ENCODE measurements at places on chromosomes 3 and 15.

DNA sequence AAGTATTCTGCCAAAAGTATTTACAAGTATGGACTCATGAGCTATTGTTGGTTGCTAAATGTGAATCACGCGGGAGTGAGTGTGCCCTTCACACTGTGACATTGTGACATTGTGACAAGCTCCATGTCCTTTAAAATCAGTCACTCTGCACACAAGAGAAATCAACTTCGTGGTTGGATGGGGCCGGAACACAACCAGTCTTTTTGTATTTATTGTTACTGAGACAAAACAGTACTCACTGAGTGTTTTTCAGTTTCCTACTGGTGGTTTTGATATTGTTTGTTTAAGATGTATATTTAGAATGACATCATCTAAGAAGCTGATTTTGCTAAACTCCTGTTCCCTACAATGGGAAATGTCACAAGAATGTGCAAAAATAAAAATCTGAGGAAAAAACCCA is 30.3 kb downstream of the SYNM start:
- no peak for DNase-seq

DNA sequence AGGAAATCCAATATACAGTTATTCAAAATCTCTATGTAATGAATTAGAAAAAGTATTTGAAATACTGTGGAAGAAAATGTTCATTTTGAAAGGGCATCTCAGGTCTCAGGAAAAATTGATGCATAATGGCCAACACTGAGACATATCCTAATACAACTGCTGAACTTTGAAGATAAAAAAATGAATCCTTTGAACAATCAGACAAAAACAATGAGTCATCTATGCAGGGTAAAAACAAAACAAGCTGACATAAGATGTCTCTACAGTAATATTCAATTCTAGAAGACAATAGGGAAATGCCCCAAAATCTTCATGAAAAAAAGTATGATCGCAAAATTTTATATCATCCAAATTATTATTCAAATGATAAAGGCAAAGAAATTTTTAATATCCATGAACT is 34.0 kb upstream of the ZNF280D start:
- no peak for DNase-seq

DNA sequence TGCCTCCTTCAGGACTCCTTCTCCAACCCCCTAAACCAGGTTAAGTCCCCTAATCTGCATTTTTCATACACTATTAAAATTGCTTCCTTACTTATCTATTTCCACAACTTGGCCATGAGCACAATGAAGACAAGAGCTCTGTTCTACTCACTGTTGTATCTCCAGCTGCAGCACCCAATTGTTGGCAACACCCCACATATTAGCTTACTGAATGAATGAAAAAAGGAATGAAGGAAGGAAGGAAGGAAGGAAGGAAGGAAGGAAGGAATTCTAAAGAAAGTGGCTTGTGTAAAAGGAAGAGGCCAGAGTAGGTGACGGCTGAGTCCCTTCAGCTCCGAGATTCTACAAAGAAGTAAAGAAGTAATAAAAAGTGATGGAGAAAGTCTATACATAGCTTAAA is 444.7 kb downstream of the ERC2 start:
- no peak for DNase-seq

- DNase-seq: peak; percentile 72
Measured at GRCh38 chr15:59689626-59690236, 611 bp upstream of the BNIP2 start.

DNA sequence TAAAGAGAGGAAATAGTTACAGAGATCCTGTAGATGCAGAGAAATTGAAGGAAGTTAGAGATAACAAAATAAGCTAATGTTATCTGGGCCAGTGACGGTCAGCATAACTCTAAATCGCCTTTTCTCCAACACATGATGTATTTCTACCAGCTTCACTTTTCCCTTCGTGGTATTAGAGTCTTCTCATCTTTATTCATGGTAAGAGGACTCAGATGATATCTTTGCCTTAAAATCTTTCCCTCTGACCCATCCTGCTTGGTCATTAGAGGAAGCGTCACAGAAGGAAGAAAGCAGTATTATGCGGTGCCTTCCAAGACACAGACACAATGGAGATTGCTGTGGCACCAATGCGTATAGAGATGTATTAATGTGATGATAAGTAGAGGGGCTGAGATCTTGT is 320.7 kb upstream of the GOLIM4 start:
- DNase-seq: no peak

DNA sequence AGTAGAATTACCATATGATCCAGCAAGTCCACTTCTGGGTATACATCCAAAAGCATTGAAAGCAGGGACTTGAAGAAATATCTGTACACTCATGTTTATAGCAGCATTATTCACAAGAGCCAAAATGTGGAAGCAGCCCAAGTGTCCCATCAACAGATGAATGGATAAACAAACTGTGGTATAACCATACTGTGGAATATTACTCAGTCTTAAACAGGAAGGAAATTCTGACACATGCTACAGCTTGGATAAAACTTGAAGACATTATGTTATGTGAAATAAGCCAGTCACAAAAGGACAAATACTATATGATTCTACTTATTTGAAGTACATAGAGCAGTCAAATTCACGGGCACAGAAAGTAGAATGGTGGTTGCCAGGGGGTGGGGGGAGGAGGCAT is 91.2 kb downstream of the HMG20A start:
- DNase-seq: no peak

DNA sequence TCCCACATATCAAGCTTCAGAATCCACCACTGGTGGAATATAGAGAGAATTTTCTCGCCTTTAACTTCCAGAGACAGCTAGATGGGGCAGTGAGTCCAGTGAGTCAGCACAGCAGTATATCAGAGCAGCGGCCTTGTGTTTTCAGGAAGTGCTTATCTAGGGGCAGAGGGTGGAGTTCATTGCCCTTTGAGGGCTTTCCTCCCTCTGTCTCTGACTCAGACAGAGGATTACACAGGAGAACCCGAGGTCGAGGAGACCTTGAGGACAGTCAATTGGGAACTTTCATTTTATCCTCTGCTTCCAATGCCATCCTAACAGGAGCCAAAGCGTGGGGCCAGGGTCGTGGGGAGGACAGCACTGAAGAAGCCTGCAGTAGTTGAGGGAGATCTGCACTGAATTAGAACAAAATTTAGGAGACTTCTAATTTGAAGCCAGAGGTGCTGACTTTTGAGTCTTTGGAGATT is 109.6 kb upstream of the UMPS start:
- DNase-seq: no peak

- no peak for DNase-seq
Measured at GRCh38 chr3:3851621-3852323, 52.5 kb downstream of the LRRN1 start.

- no peak for DNase-seq
Measured at GRCh38 chr3:24263069-24263668, 231.5 kb downstream of the THRB start.

DNA sequence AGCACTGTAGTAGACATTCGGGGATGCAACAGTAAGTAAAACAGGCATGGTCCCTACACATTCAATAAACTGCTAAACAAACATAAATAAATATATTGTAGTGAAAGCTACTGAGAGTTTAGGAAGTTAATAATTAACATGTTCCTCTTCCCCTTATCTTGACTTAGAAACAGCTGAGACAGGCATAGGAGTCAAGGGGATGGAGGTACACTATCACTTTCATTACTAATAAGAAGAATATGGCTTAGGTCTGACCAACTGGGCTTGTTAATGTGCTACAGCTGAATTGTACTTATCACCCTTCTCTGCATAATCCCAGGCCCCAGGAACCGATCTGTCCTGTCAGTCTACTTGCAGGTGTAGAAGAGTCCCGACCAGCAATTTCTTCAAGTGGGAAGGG is 116.3 kb upstream of the DAZL start:
- no peak for DNase-seq

GRCh38 chr3:155252021-155252420 is 41.5 kb downstream of the STRIT1 start:
- DNase-seq: no peak

DNA sequence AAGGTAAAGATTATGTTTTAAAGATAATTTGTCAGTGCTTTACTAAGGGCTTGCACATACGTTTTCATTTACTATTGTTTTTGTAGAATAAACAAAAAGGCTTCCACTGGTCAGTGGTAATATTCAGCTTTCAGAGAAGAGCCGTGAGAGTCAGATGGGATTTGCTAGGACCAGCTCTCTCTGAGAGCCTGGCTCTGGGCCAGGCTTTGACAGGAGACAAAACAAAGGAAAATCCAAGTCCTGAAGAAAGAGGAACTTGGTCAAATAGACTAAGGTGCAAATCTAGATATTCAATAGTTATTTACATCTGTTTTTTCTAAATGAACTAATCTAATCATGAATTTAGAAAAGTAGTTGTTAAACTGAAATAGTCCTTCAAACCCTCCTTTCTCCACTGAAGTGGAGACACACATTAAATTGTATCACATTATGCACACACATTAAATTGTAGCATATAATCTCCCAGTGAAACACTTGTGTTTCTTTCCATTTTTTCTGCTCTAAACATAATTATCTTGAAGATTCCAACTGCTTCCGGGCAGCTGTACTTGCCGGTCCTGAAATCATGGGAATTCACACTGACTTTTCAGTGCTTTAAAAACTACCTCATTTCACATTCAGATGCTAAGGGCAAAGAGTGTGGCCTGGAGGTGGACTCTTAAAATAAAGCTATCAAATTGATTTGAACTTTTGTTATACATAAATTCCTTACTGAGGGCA is 55.1 kb upstream of the FILIP1L start:
- no peak for DNase-seq

- no peak for DNase-seq
Measured at GRCh38 chr3:35528728-35529127, 110.6 kb upstream of the ARPP21 start.

- no peak for DNase-seq
Measured at GRCh38 chr3:29279806-29280205, 1.1 kb upstream of the RBMS3 start.

DNA sequence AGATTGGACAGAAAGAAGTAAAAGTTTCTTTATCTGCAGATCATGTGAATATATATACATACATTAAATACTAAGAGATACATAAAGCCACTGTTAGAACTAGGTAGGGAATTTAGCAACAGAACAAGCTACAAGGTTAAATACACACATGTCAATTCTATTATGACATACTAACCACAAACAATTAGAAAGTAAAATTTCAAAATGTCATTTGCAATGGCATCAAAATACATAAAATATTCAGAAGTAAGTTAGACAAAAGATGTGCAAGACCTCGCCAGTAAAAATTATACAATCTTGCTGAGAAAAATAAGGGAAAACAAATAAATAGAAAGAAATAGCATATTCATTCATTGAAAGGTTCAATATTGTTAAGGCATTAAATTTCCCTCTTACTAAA is 200.0 kb upstream of the HES1 start:
- no peak for DNase-seq

GRCh38 chr15:85109333-85109732 is 127.7 kb downstream of the PDE8A start:
- no peak for DNase-seq

DNA sequence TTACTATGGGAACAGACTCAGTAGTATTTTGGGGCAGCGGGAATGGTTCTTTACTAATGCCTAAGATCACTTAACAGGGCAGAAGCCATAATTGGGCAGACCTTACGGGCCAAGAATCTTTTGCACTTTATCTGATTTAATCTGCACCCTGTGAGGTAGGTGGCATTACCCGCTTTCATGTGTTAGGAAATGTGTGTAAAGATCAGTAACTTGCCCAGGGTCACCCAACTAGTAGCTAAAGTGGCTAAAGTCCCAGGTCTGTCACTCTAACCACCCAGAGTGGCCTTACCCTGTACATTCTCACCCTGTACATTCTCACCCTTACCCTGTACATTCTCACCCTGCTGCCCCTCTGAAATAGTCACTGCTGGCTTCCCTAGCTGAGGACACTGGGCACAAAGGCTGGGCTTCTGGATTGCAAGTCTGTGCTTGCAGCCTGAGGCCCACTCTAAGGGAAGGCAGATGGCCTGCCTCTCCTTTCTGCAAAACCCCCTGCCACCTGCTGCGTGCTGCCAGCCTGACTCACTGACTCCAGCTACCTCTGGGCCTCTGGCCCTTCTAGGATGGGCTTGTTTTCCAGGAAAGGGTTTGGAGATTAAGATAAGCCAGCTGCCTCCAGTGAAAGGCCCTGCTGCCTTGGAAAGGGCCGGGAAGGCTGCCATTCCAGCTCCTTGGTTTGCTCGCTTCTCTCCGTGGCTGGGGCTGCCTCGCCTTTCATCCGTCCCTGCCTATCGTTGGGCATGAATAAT is 37.5 kb upstream of the MYZAP start:
- DNase-seq: no peak

DNA sequence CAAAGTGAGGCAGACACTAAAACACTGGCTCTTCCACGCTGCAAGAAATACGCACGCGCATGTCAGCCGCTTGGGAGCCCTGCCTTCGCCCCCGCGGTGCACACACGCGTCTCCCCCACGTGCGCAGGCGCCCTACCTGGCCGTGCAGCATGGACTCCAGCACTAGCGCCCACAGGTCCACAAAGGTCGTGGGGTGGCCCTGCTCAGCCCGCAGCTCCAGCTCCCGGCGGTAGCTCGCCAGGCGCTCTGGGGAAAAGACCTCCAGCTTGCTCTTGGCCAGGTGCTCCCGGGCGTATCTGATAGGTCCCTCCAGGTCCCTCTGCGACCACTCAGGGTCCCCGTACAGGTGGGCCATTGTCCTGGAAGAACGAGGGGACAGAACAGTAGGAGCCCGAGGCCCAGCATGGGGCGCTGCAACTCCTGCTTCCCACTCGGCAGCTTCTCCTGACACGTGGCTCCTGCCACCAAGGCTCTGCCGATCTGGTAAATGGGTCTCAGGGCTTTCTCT is 14.9 kb downstream of the PLA2G4D start:
- no peak for DNase-seq

DNA sequence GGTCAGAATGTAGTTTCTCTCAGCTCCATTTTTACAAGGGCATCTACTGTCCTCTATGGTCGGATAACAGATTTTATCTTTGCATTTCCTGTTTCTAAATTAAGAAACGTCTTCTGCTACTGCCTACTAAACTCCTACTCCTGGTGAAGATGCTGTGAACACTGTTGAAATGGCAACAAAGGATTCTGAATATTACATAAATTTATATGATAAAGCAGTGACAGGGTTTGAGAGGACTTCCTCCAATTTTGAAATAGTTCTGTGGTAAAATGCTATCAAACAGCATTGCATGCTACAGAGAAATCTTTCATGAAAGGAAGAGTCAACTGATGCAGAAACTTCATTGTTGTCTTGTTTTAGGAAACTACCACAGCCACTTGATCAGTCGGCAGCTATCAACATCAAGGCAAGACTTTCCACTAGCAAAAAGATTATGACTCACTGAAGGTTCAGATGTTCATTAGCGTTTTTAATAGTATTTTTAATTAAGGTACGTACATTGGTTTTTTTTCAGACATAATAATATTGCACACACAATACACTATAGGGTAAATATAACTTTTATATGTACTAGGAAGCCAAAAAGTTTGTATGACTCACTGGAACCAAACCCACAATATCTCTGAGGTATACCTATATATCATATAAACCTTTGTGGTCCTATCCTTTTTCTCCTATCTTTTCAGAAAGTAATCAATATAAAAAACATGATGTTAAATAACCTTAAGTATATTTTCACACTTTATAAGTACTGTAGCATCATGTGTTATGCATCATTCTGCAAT is 156.1 kb downstream of the STAG1 start:
- no peak for DNase-seq

- no peak for DNase-seq
Measured at GRCh38 chr15:65789759-65790425, 2.2 kb downstream of the DENND4A start.
